ENCODE measurements at places on chromosomes 16 and 17. TPM values are rescaled to one million over a fixed set of nuclear protein-coding genes. Genes with fewer than 3 reads are reported as not detected.

- DNase-seq, result no peak
Observed at GRCh38 chr17:78128551-78129350, at the start of gene TMC6. TMC6 (minus strand) TSS chr17:78128755; CDS start chr17:78126832, 1,923 bp downstream.

GRCh38 chr17:76645481-76645880 is 1.9 kb upstream of the ST6GALNAC1 start:
- no peak for DNase-seq

- DNase-seq, result no peak
Observed at GRCh38 chr17:80874866-80875445, 116.7 kb upstream of the CHMP6 start.

The NLRC5 gene
- polyA plus RNA-seq, result 3.4 TPM

DNA sequence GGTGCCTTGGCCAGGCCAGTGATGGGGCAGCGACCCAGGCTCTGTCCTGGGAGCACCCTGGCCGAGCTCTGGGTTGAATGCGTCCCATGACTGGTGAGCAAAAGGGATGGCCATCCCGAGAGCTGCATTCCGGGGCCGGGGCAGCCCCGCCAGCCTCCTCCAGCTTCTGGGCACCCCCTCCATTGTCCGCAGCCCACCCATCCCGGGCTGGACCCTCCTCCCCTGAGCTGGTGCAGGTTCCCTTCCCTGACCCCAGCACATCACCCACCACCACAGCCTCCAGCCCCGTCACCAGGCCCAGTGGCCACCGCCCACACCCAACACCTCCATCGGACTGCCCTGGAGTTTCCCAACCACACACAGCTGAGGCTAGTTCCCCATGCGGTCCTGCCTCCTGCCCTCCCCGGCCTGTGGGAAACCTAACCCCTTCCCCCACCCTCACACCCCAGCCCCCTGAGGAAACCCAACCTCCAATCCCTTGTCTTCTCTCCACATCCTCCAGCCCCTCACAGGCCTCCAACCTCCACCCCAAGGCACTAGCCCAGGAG is 16.2 kb upstream of the PVALEF start:
- DNase-seq, result no peak

DNA sequence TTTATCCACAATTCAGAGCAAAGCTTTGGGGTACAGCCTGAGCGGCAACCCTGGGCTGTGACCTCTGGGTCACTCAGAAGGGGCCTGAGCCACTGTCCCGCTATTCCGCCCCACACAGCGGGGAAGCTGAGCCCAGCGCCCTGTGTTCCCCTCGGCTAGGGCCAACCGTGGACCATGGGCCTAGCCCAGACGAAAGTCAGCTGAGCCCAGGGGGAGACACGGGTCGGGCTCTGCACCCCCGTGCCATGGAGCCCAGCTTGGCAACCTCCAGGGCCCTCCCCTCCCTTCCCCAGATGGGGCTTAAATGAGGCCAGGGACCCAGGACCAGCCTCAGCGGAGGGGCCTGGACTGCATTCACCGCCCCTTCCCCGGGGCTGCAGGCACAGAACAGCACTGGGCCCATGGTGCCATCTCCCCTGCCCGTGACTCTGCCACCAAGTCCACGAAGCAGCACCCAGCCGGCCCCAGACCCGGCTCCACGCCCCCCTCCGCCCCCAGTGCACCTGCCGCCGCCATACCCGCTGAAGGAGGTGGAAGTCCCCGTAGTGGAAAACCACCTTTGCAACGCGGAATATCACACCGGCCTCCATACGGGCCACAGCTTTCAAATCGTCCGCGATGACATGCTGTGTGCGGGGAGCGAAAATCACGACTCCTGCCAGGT is 1.8 kb downstream of the TPSD1 start:
- no peak for DNase-seq

The B3GNT9 gene
- polyA plus RNA-seq, result 17.2 TPM

DNA sequence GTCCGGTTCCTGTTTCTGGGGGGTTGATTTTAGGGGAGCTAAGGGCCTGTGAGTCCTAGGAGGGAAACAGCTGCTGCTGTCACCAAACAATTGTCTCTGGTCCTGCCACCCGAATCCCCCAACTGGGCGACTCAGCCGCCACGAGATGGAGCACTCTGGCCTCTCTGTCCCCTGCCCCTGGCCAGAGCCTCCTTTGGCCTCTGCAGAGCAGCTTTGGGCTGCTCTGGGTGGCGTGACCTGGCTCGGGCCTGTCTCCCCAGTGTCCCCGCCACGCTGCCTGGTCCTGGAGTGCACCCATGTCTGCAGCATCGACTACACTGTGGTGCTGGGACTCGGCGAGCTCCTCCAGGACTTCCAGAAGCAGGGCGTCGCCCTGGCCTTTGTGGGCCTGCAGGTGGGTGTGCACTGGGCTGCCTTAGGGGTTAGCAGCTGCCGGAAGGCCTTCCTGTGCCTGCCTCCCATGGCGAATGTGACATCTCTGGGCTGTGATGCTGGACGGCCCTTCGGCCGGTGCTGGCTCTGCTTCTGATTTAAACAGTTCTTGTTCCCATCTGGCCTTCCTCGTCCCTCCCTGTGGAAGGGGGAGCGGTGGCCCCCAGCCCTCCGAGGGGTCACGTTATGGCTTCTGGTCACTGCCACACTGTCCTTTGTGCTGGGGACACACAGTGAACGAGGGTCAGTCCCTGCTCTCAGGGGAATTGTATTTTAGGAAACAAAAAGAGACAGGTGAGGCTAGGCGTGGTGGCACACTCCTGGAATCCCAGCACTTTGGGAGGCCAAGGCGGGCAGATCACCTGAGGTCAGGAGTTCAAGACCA is 11.6 kb upstream of the RNF213 start:
- no peak for DNase-seq

GRCh38 chr17:60388742-60389141 is 3.2 kb downstream of the USP32 start:
- DNase-seq, result no peak

DNA sequence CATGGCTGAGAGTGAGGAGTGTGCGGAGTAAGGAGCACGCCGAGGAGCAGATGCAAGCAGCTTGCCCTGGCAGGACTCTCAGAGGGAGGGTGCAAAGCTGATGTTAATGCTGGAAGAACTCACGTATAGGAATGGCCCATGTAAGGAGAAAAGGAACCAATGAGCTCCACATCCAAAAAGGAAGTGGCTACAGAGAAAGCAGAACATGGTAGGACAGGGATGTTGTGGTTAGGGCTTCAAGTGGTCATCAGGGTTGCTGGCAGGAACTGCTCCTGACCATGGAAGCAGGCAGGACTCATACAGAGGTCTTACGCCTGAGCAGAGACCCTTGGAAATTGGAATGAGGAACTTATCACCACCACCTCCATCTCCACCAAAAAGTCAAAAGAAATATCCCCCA is 5.2 kb downstream of the MYO1D start:
- DNase-seq, result no peak

The UBFD1 gene
- 81.8 TPM for polyA plus RNA-seq

The CCL17 gene
- not detected for polyA plus RNA-seq

The GUCY2D gene
- polyA plus RNA-seq, result not detected

The GAS2L2 gene
- not detected for polyA plus RNA-seq

- no peak for DNase-seq
Observed at GRCh38 chr17:21007646-21008045, 35.2 kb downstream of the USP22 start.

- DNase-seq, result no peak
Observed at GRCh38 chr16:56888806-56889205, 23.8 kb downstream of the SLC12A3 start.

DNA sequence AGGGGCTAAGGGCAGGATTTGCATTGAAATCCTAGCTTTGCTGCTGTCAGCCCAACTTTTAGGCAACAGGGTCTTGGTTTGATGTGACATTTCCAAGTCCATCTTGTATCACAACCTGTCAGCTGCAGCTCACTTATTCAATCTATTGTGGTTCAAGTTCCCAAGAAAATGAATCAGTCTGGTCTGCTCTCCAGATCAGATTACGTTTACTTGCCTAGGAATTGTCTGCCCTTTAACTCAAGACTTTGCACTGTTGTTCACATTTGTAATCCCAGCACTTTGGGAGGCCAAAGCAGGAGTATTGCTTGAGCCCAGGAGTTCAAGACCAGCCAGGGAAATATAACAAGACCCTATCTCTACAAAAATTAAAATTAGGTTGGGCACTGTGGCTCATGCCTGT is 10.0 kb downstream of the STX4 start:
- no peak for DNase-seq

DNA sequence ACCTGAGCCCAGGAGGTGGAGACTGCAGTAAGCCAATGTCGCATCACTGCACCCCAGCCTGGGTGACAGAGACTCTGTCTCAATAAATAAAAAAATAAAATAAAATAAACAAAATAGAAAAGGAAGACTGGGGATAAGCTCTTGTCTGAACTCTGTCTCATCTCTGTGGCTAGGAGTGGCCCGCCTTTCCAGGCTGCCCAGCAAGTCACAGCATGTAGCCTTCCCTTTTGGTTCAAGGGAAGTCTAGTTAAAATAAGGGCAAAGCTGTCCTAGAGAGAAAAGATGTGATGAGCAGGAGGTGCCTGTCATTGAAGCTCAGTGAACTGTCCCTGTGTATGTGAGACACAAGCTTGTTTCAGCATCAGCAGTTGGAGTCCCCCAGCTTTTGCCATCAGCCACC is 2.7 kb upstream of the GFAP start:
- no peak for DNase-seq

All from muscle of arm (tissue), 14 donors.